ENCODE measurements at places on chromosomes 16 and 17. TPM values are rescaled to one million over a fixed set of nuclear protein-coding genes. Genes with fewer than 3 reads are reported as not detected.

Gene KRTAP9-7
- total RNA-seq = not detected

Gene KIF19
- total RNA-seq = 7.7 TPM

Gene MMP2
- 222 TPM for total RNA-seq

Gene TRPV3
- 1.0 TPM for total RNA-seq

Gene EPOP
- 0.27 TPM for total RNA-seq

Measured in thyroid gland (tissue), 4 donors.